ENCODE measurements at places on chromosomes 12 and 14.

DNA sequence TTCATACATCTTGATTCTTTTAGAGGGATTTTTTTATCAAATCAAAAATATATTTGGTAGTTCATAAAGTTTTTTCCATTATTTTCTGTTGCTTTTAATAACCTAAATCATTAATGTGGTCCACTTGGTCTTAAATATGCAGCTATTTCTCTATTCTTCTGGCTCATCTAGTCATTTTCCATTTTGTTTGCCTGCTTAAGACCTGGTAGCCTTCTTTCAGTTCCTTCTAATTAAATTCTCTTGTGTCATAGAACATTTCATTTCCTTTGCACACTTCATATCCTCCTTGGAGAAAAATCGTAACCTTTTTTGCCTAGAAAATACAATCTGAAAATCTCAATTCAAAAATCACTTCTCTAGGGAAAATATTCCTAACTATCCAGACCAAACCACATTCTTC lies 387.0 kb downstream of the LRFN5 start:
- DNase-seq, result no peak

GRCh38 chr12:70560671-70561070 lies 76.6 kb downstream of the PTPRB start:
- DNase-seq, result no peak

DNA sequence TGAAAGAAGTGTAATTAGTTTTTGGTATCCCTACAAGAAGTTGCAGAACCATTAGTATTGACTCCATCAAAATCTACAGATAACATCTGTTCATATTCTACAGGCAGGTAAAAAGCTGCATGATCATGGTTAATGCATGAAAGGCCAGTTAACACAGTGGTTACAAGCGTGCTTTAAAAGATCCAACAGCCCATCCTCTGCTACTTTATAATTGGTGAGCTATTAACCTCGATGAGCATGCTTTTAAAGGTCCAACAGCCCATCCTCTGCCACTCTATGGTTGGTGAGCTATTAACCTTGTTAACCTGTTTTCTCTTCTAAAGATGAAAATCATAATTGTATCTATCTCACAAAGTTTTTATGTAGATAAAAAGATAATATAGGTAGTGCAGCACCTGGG lies 289.3 kb downstream of the DUSP6 start:
- no peak for DNase-seq

- no peak for DNase-seq
These were observed 48.5 kb downstream of the TSPAN9 start for GRCh38 chr12:3125674-3126073.

DNA sequence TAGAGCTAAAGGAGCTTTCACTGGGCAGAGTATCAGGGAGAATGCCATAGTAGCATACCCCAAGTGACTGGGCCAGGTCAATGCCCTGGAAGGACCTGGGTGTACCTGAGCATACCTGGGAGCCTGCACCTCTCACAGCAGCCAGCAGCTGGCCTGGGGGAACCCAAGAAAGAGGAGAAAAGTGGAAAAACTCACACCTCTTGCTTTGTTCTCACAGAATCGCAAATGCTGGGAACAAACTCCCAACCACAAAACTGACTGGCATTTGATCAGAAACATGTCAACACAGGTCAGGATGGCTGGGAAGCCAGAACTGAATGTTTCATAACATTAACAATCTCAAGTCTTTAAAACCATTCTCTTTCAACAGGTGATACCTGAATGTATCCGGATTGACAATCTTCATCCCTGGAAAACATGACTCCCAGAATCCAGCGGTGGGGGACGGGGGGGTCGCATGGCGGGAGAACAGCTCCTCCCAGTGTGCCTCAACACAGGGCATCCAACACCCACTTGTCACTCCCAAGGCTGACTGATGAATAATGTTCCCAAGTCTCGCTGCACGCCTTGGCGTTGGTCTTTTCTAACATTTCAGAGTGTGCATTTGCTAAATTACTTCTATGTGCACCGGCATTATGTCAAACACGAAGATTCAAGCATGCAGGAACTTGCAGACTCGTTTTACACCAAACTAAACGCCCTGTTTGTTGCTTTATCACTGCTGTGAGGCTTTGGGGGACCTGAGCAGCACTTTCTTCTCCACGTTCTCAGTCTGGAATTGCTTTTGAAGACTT lies 7.9 kb downstream of the FOXN3 start:
- DNase-seq, result no peak

GRCh38 chr12:8482571-8483061 lies 26.9 kb downstream of the CLEC6A start:
- DNase-seq, result no peak

- DNase-seq, result peak; percentile 44
These were observed 412 bp upstream of the SNW1 start for GRCh38 chr14:77761205-77761931.

DNA sequence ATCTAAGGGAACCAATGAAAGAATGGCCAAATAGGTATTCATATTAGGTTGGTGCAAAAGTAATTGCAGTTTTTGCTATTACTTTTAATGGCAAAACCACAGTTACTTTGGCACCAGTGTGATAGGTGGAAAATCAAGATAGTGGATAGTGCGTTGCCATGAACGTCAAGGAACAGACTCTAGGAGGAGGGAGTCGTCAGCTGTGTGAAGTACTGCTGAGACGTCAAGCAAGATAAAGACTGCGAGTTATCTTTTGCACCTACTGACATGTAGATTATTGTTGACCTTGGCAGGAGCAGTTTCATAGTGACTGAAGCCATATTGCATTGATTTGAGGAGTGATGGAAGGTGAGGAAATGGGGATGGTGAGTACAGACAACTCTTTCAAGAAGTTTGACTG lies 8.3 kb downstream of the YLPM1 start:
- DNase-seq, result no peak

DNA sequence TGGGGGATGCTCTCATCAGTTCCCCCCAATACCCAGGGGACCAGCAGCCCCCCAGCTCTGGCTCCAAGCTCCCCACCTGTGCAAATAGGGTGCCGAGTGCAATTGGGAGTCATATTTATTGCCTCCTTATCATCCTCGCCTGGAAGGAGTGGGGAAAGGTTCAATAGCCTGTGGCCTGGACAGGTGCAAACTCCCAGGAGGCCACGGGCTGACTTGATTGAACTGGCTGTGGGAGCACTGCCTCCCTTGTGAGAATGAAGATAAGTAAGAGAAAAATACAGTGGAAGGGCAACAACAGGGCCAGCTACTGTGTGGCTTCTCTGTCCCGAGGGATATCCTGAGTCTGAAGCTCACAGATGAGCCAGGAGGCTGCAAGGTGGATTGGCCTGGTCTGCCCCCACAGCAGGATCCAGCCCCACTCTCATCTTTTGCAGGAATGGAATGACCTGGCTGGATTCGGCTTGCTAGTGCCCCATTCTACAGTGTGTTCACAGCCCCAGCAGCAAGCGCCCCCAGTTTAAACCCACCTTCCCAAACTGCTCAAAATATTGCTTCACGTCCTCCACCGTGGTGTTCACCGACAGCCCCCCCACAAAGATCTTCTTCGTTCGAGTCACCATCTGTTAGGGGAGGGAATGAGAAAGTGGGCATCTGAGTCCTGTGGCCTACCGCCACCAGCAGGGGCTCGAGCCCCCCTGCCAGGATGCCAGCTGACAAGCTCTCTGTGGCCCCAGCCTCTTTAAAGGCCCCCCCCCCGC lies 6.3 kb downstream of the MSI1 start:
- no peak for DNase-seq

DNA sequence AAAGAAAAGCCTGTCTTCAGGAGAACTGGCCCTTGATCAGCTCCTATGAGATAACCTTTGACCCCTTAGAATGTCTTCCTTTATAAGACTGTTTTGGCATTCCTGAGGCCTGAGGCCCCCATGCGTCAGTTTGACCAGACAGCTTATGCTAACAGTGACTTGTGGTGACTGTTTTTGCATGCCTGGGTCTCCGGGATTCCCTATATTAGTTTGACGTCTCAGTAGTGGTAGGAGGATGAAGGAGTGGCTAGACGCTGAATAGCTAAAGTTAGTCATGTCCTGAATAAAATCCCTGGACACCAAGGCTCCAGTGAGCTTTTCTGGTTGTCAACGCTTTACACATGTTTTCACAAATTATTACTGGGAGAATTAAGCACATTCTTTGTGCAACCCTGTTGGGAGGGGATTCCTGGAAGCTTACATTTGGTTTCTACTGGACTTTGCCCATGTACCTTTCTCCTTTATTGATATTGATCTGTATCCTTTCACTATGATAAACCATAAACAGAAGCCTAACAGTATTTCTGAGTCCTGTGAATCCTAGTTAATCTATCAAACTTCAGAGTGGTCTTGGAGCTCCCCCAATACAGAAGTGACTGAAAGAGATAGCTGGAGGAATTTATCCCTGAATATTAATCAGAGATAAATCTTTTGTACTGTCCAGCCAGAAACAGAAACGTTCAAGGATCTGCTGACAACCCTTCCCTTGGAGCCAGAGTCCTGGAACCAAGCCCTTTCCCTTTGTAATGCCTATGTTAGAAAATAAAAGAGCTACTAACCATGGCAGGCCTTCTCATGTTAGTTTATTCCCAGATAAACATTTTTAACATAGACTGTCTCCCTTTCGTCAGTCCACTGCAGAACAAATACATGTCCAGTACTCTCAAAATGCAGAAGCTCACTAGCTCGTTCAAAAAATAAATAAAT lies 479.2 kb downstream of the RPS29 start:
- no peak for DNase-seq

DNA sequence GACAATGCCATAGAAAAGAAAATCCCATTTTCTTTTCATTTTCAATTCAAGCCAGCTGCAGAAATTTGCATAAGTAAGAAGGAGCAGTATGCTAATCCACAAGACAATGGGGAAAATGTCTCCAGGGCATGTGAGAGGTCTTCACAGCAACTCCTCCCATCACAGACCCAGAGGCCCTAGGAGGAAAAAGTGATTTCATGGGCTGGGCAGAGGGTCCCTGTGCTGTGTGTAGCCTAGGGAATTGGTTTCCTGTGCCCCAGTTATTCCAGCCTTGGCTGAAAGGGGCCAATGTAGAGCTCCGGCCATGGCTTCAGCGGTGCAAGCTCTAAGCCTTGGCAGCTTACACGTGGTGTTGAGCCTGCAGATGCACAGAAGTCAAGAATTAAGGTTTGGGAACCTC lies 211.4 kb downstream of the CCDC59 start:
- DNase-seq, result no peak
